ENCODE measurements at places on chromosomes 1 and 21. TPM values are rescaled to one million over a fixed set of nuclear protein-coding genes. Genes with fewer than 3 reads are reported as not detected.
A peak's percentile ranks its signal among the peaks of the same experiment; 100 is the strongest.

The LCE3D gene
- total RNA-seq: not detected

The CFHR1 gene
- not detected for total RNA-seq

The RYR2 gene
- 846 TPM for total RNA-seq

- no peaks in the 10 kb centered on the region for H3K4me1 ChIP-seq
- no peak for DNase-seq
- no peaks in the 10 kb centered on the region for H3K36me3 ChIP-seq
- no peak overlapping the region for H3K4me3 ChIP-seq
- no peak overlapping the region for H3K27ac ChIP-seq
- H3K27me3 ChIP-seq: no peaks in the 10 kb centered on the region
Measured at GRCh38 chr1:50295566-50295965, 127.7 kb downstream of the DMRTA2 start.

- no peaks in the 10 kb centered on the region for H3K27me3 ChIP-seq
- no peaks in the 10 kb centered on the region for H3K4me1 ChIP-seq
- no peak for DNase-seq
- H3K4me3 ChIP-seq: no peak overlapping the region
Measured at GRCh38 chr1:55310505-55310971, 95.4 kb upstream of the USP24 start.

DNA sequence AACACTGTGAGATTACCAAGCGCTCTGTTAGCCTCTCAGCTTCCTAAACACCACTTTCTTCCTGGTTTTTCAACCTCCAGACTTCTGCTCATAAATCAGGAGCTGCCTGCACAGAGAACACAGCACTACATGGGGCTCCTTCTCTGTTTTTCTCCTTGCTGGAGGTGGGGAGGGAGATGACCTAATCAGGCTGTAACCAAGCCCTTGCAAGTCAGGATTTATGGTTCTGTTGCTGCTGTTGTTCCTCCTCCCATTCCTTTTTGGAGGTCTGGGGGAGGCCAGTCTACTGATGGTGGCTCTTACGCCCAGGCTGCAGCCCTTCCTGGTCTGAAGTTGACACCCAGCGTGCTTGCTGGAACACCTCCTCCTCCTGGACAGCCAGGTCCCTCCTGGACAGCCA lies 80.9 kb upstream of the AJAP1 start:
- H3K27me3 ChIP-seq: no peaks in the 10 kb centered on the region
- H3K36me3 ChIP-seq: no peaks in the 10 kb centered on the region
- H3K4me3 ChIP-seq: no peak overlapping the region
- no peak overlapping the region for H3K27ac ChIP-seq
- no peaks in the 10 kb centered on the region for H3K4me1 ChIP-seq

DNA sequence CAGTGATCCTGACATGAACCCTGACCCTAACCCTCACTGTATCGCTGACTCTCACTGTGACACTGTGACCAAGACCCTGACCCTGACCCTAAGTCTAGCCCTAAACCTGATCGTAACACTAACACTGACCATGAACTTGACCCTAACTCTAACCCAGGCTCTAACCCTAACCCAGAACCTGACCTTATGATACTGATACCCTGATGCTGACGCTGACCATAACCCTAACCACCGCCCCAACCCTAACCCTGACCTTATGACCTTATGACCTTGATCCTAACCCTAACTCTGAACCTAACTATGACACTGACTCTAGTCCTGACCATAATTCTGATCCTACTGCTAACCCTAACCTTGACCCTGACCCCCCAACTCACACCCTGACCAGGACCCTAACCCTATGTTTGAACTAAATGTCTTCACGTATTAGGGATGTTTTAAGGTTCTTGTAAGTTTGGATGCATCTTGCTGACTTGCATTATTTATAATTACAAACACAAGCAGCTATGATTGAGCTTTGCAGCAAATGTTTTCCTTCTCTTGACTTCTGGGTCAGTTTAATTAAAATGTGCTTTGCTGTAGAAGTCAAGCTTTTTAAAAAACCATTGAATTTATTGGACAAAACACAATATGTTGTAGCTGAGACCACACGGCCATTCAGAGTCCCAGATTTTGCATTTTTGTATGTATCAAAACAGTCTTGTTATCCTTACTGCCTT lies 23.9 kb upstream of the PRSS38 start:
- no peaks in the 10 kb centered on the region for H3K27me3 ChIP-seq
- no peaks in the 10 kb centered on the region for H3K36me3 ChIP-seq
- H3K4me1 ChIP-seq: peaks cover 24% of the 10 kb centered on the region

DNA sequence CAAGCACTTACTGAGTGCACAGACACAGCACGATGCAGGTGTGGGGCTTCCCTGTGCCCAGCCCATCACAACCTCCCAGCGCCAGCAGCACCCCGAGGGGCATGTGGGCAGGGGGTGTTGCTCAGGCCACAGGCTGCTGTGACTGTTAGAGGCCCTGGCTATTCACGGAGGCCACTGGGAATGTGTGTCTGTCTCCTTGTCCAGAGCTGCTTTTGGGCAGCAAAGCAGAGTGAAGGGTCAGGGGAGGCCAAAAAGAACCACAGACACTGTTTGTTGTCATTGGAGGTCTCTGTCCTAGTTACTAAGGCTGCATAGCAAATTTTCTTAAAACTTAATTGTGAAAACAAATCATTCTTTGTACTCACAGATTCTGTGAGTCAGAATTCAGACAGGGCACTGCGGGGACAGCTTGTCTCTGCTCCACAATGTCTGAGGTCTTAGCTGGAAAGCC lies 49.6 kb downstream of the TNFRSF8 start:
- H3K36me3 ChIP-seq: no peaks in the 10 kb centered on the region
- no peak for DNase-seq
- no peaks in the 10 kb centered on the region for H3K27me3 ChIP-seq
- no peaks in the 10 kb centered on the region for H3K4me1 ChIP-seq
- no peak overlapping the region for H3K4me3 ChIP-seq
- H3K27ac ChIP-seq: peak overlapping the region; percentile 73

DNA sequence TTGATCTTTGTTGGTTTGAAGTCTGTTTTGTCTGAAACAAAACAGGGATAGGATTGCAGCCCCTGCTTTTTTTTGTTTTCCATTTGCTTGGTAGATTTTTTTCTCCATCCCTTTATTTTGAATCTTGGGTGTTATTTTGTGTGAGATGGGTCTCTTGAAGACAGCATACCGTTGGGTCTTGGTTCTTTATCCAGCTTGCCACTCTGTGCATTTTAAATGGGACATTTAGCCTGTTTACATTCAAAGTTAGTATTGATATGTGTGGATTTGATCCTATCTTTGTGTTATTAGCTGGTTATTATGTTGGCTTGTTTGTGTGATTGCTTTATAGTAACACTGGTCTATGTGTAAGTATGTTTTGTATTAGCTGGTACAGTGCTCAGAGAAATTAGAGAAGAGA lies 40.9 kb downstream of the GIPC2 start:
- DNase-seq: no peak
- H3K4me1 ChIP-seq: peaks cover 12% of the 10 kb centered on the region
- H3K27ac ChIP-seq: no peak overlapping the region
- no peaks in the 10 kb centered on the region for H3K36me3 ChIP-seq
- no peak overlapping the region for H3K4me3 ChIP-seq
- H3K27me3 ChIP-seq: no peaks in the 10 kb centered on the region

DNA sequence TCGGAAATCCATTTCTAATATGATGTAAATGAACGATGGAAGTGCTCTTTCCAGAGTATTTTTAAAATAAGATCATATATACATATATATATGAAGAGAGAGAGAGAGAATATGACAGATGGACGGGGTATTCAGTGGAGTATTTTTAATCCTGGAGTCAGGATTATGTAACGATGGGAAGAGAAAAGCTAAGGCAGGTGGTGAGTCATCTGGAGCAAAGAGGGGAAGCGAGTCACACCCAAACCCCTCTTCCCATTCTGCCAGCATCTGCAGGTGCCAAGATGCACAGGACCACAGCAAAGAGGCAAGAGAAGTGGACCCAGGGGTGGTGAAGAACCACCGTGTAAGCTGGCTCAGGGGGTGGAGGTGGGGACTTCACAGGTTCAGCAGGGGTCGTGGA lies 102.7 kb upstream of the GRIK3 start:
- no peaks in the 10 kb centered on the region for H3K36me3 ChIP-seq
- no peak overlapping the region for H3K4me3 ChIP-seq
- no peak for DNase-seq

Measured in heart left ventricle (tissue), 16 donors.